CD4-positive, CD25-positive, alpha-beta regulatory T cell (primary cell): ENCODE measurements at places on chromosomes 11 and 22. TPM values are rescaled to one million over a fixed set of nuclear protein-coding genes. Genes with fewer than 3 reads are reported as not detected.

- no peak for DNase-seq
Observed at GRCh38 chr22:42797011-42797410, 60.1 kb downstream of the ARFGAP3 start.

GRCh38 chr11:112321501-112322172 lies 61.0 kb upstream of the PLET1 start:
- DNase-seq, result no peak

C1QTNF4 gene
- 1.3 TPM for total RNA-seq

DNA sequence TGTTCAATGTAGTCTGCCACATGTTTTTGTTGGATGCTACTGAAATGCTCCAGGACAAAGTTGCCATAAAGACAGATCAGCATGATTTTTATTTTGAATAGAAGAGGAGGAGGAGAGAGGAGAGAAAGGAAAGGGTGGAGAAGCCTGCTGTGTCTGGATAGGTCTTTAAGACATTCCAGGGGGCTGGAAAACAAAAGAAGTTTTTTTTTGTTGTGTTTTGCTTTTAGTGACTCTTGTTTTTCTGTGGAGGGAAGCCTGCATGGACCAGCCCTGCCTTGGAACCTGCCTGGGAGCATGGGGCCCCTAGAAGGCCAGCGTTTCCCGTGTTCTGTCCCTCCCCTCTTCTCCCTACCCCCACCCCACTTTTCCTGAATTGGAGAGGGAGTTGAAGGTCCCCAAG lies 2.3 kb downstream of the TSPAN18 start:
- no peak for DNase-seq

- no peak for DNase-seq
Observed at GRCh38 chr11:61715867-61716266, 35.7 kb downstream of the DAGLA start.

ISX gene
- total RNA-seq, result not detected

ELFN2 gene
- total RNA-seq, result 0.44 TPM

SLC22A6 gene
- total RNA-seq, result not detected

TRIM22 gene
- 378 TPM for total RNA-seq

GRCh38 chr22:37750596-37751162 lies 53.8 kb downstream of the TRIOBP start:
- no peak for DNase-seq

DNA sequence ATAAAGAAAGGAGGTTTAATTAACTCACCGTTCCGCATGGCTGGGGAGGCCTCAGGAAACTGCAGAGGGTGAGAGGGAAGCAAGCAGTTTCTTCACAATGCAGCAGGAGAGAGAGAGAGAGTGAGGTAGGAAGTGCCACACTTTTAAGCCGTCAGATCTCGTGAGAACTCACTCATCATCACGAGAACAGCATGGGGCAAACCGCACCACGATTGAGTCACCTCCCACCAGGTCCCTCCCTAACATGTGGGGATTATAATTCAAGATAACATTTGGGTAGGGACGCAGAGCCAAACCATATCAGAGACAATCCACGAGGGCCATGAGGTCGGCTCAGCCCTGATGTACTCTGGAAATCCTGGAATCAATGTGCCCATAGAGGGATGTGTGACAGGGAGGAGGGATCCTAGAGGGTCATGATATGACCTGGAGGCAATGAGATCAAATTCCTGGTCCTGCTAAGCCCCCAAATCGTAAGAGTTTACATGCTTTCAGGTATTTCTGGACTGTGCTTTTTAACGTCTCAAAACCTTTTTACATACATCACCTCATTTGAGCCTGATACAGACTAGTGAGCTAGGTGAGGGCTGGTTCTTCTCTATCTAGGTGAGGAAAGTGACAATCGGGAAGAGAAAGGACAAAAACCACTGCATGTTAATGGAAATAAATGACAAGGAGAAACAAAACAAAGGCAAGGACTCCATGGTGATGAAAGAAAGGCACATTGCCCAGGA lies 19.5 kb upstream of the RASSF10 start:
- DNase-seq, result no peak

NRIP3 gene
- total RNA-seq, result 3.4 TPM

DNA sequence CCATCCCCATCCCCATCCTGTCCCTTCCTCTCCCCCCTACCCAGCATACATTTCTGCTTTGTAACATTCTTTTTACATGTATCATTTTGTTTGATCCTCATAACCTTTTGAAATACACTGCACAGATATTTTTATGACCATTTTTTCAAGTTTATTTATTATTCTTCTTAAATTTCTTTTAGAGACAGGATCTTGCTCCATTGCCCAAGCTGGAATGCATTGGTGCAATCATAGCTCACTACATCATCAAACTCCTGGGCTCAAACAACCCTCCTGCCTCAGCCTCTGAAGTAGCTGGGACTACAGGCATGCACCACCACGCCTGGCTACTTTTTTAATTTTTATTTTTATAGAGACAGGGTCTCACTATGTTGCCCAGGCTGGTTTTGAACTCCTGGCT lies 99.4 kb upstream of the AKIP1 start:
- DNase-seq, result no peak

- DNase-seq, result no peak
Observed at GRCh38 chr11:113771964-113772363, 1.5 kb downstream of the ZW10 start.

TSGA10IP gene
- not detected for total RNA-seq

HOATZ gene
- not detected for total RNA-seq

GRCh38 chr11:30006876-30007275 lies 10.0 kb downstream of the KCNA4 start:
- DNase-seq, result no peak
